Lower leg skin (tissue), 4 donors: ENCODE measurements at places on chromosomes 6 and 20. TPM values are rescaled to one million over a fixed set of nuclear protein-coding genes. Genes with fewer than 3 reads are reported as not detected.

DNA sequence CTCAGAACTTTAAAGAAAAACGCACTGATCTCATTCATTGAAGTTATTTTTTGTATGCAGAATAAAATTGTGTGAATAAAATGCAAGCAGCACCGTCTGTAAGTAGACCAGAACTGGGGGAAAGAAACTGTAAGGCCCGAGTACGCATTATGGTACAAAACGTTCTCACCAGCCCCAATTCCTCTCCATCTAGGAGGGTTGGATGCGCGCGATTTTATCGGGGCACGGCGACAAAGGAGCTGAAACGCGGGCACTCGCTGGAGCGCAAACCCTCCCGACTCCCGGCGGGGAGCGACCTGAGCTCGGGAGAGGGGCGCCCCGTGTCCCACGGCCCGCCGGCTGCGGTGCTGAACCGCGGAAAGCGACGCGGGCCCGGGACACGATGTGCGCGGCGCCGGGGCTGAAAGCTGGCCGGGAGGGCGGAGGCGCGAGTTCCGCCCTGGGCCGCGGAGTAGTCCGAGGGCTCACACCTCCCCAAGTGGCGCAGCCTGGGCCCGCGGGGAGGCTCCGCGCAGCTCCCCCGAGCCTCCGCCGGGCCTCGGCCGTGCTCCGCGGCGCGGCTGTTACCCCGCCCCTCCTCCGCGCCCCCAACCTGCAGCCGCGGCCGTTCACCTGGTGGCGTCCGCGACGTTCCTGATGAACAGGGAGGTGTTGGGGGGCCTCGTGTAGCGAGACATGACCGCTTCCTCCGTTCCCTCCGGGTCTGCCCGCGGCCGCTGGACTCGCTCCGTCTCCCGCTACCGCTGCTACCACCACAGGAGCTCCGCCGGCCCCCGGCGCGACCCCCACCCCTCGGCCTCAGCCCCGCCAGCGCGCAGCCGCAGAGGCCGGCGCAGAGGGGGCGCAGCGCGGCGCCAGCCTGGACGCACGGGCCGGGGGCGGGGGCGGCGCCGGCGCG lies at the start of gene SRSF12:
SRSF12 (minus strand) TSS at position 861 of the 898 bp plus-strand sequence; CDS start at position 677, 184 bp downstream.
- no peak for DNase-seq

- DNase-seq: no peak
These were observed 296.2 kb downstream of the FARS2 start for GRCh38 chr6:5557506-5557905.

SPDEF gene
- 27.9 TPM for total RNA-seq

GRCh38 chr6:36912030-36912454 lies 26.3 kb downstream of the C6orf89 start:
- no peak for DNase-seq
